ENCODE measurements at places on chromosomes 2 and 18.

DNA sequence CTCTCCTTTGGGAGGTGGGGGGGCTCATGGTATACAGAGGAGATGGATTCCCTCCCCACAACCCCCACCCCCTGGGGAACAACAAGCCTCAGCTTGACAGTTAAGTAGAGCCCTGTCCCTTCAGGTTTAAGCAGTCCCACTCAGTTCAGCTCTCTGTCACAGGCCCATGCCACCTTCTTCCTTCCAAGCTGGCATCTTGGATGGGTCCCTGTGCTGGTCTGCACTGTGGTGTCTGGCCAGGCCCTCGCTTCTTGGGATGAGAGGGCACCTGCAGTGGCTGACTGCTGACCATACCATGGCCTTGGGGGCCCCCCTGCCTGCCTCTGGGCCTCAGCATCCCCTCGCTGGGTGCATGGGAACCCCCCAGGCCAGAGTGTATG is 20.4 kb upstream of the GPR17 start:
- DNase-seq, result no peak

- DNase-seq, result no peak
Measured at GRCh38 chr18:61748004-61748403, 144.8 kb downstream of the RNF152 start.

DNA sequence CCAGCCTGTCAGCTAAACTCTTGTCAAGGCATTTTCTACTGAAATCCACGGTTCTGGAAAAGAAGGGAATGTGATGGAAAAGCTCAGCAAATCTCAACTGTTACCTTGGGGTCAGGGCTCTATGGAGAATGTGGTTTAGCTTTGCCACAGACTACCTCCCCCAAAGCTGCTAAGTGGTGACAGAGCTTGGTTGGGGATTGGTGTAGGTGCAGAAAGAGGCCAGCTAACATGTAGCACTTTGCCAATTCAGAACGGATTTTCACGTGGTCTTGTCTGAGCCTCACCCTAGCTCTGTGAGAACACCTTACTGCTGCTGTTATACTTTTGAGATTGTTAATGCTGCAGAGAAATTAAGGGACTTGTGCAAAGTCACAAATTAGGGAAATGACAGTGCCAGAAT is 331.1 kb downstream of the RND3 start:
- DNase-seq, result no peak

DNA sequence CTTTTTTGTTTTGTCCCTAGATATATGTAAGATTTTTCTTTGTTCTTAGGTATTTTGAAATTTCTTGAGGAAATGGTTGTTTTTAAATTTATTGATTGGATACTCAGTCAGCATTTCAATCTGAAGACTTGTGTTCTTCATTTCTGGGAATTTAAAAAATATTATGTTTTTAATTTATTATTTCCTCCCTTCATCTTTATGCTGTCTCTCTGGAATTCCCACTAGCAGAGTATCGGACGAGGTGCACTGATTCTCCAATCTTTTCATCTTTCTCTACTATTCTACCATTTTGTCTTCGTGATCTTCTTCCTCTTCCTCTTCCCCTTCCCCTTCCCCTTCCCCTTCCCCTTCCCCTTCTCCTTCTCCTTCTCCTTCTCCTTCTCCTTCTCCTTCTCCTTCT is 12.3 kb downstream of the SCTR start:
- no peak for DNase-seq

DNA sequence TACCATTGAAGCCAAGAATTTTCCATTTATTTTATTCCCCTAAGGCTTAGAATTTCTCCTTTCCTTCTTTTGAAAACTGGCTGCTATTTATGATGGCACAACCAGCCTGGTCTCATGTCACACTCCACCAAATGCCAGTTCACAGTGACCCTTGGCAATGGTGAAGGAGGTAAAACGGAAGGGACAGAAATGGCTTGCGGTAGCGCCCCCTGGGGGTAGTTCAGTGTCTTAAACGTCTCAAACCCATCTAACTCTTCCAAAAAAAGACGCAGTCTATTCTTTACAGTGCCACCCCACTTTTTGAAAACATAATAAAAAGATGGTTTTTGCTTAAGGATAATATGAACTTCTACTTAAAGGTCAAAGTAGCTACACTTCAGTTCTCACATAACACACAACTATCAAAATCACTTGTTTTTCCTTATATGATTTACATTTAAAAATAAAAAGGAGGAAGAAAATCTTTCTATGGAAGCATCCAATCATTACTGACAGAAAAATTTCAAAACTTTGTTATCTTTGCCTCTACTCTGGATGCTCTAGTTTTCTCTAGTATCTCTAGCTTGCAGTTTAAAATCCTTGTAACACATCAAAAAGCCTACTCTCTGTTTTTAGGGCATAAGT is 28.0 kb downstream of the PNO1 start:
- DNase-seq, result peak; percentile 31

DNA sequence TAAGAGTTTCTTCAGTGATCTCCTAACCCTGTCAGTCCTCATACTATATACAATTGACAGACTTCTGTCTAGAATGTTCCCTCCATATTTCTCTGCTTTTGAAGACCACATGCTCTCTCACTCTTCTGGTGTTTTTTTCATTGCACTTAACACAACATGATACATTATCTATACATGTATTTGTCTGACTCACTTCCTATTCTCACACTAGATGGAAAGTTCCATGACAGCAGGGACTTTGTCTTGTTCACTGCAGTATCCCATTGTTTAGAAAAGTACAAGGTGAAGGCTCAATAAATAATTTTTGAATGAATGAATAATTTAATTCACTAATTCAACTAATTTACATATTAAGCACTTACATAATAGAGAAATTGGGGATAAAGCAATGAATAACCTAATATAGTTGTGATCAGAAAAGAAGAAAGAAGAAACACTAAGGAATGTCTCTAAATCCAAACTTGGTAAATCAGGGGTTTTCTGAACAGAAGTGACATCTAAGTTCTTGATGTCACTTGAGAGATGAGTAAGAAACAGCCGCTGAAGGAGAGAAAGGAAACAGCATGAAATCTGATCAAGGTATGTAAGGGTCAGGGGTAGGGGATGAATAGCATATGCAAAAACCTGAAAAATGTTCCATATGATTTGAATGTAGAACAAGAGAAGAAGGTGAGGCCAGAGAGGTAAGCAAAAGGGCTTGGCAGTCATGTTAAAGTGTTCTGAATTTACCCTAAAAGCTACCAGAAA is 42.4 kb downstream of the MBD2 start:
- DNase-seq, result no peak

DNA sequence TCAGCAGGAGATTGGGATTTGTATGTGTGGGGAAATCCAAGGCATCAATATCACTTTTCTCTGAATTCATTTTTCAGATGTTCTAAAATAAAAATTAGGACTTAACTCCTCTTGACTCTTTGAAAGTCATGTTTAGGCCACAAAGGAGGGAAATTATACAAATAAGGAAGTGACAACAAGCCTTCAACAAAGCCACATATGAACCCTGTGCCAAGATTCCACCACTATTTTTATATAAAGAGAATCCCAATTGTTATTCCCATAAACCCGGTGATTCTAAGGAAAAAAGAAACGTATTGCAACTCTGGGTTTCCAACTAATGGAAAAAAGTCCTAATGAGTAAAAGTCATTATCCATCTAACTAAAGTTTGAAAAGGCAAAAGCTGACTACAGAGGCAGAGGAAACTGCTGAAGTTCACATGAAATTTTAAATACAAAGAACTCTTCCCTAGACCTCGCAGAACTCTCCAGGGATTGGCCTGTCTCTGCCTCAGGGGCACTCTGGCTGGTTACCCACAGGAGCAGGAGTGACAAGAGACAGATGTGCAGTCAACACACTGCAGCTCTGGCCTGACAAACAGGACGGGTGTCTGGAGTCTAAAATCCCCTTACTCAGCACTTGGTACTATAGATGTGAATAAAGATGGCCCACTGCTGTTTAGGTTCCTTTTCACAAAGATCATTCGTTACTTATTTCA is 11.5 kb downstream of the NPC1 start:
- no peak for DNase-seq

DNA sequence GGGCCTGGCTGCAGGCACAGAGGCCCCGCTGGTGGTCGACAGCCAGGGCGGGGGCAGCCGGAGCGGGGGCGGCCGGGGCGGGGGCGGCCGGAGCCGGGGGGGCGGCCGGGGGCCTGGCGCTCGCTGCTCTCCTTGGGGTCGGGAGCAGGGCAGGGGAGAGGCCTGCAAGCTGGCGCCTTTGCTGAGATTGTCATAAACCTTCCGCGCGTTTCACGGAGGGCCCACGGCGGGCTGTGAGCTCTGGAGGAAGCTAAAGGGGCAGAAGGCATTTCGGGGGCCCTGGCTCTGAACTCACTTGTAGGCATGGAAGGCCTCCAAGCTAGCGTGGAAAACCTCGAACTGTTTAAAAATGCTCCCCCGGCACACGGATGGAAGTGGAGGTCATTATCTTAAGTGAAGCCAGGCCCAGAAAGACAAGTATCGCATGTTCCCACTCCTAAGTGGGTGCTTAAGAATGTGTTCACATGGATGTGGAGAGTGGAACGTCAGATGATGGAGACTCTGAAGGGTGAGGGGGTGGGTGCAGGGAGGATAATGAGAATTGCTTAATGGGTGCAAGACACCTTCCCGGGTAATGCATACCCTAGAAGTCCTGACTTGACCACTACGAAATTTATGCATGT is 629 bp downstream of the PRELID3A start:
- DNase-seq, result peak; percentile 43

- no peak for DNase-seq
Measured at GRCh38 chr2:53448591-53448990, 319.0 kb upstream of the CHAC2 start.

DNA sequence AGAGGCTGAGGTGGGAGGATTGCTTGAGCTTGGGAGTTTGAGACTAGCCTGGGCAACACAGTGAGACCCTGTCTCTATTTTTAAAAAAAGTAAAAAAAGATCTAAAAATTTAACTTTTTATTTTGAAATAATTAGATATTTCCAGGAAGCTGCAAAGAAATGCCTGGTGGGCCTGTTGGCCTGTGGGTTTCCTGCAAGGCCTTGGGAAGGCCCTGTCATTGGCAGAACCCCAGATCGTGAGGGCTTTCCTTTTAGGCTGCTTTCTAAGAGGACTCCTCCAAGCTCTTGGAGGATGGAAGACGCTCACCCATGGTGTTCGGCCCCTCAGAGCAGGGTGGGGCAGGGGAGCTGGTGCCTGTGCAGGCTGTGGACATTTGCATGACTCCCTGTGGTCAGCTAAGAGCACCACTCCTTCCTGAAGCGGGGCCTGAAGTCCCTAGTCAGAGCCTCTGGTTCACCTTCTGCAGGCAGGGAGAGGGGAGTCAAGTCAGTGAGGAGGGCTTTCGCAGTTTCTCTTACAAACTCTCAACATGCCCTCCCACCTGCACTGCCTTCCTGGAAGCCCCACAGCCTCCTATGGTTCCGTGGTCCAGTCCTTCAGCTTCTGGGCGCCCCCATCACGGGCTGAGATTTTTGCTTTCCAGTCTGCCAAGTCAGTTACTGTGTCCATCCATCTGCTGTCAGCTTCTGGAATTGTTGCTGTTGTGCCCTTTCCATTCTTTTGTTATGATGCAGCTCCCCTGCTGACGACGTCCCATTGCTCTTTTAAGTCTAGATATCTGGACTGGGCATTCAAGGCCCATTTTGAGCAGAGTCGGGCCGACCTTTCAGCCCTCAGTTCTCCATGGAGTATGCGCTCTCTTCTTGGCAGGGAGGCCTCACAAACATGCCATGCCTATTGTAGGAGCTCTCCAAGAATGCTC is 6.6 kb downstream of the PROC start:
- no peak for DNase-seq

- no peak for DNase-seq
Measured at GRCh38 chr2:199160081-199160480, 297.7 kb downstream of the SATB2 start.

DNA sequence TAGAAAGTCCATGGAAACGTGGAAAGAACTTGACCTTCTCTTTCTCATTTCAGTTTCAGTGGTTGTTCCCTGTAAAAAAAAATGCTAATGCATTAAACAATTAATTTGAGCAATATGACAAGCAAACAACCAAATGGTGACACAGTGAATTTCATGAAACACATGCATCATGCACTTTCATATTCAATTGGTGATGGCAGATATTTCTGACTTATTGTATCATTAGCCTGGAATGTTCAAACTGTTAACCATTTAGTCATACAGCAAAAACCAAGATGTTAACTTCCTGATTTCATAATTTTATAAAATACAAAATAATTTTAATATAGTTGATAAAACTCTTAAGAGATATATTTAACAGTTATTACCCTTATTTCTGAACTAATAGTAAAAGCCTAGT is 85.5 kb downstream of the SCN1A start:
- no peak for DNase-seq

DNA sequence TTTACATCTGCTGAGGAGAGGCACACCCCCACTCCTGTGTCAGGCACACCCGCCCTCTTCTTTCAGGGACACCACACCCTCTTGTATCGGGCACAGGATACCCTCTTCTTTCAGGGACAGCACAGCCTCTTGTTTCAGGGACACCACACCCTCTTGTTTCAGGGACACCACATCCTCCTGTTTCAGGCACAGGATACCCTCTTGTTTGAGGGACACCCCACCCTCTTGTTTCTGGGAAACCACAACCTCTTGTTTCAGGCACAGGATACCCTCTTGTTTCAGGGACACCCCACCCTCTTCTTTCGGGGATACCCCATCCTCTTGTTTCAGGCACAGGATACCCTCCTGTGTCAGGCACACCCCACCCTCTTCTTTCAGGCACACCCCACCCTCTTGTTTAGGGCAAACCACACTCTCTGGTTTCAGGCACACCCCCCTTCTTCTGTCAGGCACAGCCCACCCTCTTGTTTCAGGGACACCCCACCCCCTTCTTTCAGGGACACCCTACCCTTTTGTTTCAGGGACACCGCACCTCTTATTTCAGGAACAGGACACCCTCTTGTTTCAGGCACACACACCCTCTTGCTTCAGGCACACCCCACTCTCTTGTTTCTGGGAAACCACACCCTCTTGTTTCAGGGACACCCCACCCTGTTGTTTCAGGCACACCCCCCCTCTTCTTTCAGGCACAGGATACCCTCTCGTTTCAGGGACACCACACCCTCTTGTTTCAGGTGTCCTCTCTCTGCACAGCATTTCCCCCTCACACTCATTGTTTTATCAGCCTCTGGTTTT is 96.2 kb downstream of the TPO start:
- DNase-seq, result no peak

DNA sequence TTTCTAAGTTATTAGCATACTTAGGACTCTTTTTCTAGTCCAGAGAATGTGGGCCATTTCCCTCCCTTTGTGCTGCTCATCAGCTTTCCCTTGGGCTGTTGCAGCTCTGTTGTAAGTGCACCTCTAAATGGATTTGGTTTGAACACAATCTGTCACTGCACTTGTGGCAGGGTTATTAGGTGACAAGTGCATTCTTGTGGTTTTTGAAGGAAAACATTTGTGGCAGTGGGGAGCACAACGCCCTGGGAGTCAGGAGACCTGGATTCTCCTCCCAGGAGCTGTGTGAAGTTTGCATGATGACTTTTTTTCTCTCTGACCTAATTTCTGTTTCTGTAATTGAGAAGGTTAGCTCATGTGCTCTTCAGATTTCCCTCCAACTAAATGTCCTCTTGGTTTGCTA is 630.9 kb upstream of the FAM98A start:
- no peak for DNase-seq

GRCh38 chr2:70516596-70516995 is 37.0 kb downstream of the TGFA start:
- DNase-seq, result no peak
